ENCODE measurements at places on chromosomes 12 and 14. TPM values are rescaled to one million over a fixed set of nuclear protein-coding genes. Genes with fewer than 3 reads are reported as not detected.

GRCh38 chr14:103125098-103126070 is 2.1 kb downstream of the TNFAIP2 start:
- DNase-seq = no peak

DNA sequence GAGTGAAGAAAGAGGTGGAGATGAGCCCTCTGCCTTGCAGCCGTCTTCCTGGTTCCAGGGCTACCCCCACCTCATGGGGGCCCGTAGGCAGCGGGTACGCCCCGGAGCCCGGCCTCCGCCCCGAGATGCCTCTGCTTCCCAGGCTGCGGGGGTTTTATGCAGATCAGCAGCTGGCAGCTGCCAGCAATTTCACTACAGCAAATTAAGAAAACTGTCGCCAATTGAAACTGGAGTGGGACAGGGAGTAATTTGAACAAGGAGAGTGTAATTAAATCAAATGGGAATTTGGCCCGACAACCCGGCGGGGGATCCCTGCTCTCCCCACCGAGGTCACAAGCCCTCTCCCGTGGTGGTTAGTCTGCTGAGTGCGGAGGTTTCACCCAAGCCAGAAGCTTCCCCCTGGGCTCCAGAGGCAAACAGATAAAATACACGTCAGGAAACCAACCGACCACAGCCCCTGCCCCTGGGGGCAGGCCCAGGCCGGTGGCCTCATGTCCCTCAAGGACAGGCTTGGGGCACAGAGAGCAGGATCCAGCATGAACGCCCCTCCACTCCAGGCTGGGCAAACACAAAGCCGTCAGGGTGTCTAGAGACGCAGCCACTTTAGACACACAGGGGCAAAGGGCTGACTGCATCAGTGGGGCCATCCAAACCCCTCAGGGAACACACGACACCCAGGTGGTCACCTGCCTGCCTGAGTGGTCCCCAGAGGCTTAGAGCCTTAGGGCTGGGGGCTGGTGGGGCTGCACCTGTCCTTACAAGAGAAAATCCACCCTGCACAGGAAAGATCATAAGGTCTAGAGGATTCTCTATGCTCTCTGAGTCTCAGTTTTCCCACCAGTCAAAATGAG is 53.8 kb downstream of the TESC start:
- DNase-seq = no peak

GRCh38 chr12:4417936-4418335 is 27.7 kb downstream of the FGF6 start:
- DNase-seq = no peak

GRCh38 chr14:102445066-102445465 is 64.5 kb downstream of the ANKRD9 start:
- DNase-seq = no peak

The CMA1 gene
- total RNA-seq = not detected
